ENCODE measurements at places on chromosomes 4 and X.

- DNase-seq, result no peak
Measured at GRCh38 chrX:108664701-108665100, 71.7 kb downstream of the IRS4 start.

- no peak for DNase-seq
Measured at GRCh38 chr4:143372093-143372915, 35.6 kb downstream of the GAB1 start.

- DNase-seq, result no peak
Measured at GRCh38 chr4:104531390-104531789, 36.7 kb upstream of the CXXC4 start.

DNA sequence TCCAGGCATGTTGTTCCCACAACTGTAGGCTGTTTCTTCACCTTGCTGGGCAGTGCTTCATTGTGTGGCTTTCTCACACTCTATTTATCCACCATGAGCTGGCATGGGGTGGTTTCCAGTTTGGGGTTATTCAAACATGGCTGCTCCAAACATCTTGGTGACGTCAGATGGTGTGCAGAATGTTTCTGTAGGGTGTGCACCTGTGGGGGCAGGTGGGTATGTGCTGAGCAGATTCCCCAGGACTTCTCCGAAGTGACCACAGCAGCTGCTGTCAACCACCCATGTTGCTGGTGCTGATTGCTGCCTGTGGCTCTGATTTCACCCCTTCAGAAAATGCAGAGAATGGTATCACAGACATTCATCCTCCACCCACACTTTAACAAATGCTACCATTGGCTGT lies 5.0 kb upstream of the PSAPL1 start:
- DNase-seq, result no peak

DNA sequence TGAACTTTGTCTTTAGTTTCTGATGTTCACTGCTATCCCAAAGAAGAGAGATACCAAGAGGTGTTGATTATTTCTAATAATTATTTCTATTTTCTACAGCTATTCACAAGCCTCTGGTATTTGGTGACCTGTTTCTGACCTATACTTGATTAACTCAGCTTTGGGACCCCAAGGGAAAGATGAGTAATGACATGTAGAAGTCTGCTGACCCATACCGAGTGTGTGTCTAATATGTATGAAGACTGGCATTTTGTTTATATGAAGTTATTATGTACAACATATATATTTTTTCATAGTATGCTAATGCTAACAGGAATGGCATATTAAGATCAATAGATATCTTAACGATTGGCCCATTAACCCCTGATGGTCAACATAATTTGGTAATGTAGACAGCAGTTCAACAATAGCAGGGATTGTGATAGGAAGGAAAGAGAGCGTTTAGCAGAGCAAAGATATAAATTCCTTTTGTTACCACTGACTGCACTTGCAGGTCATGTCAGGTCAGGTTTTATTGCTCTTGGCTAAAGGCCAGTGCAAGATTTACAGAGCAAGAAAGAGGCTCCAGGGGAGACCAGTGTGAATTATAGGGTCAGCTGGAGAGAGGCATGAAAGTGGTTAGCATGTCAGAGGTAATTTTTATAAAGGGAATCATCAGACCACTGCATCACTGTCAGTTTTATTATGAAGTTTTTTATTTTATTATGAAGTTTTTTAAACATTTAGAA lies 94.7 kb upstream of the DIPK2B start:
- DNase-seq, result no peak

DNA sequence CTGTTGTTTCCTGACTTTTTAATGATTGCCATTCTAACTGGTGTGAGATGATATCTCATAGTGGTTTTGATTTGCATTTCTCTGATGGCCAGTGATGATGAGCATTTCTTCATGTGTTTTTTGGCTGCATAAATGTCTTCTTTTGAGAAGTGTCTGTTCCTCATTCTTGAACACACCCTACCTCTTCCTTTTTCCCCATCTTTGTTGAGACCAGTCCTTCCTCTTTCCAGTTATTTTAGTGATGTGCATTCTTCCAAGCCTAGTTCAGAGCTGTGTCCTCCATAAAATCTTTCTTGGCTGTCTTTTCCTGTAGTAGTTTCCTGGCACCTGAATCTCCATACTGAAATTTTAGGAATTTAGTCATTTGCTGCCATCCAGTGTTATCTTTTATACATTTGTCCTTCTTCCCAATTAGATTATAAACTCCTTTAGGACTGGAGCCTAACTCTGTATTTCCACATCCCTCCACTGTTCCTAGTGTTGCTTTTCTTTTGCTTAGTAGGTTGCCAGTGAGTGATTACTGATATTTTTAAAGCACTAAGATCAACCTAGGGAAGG lies 11.4 kb downstream of the FHIP1A start:
- DNase-seq, result no peak

DNA sequence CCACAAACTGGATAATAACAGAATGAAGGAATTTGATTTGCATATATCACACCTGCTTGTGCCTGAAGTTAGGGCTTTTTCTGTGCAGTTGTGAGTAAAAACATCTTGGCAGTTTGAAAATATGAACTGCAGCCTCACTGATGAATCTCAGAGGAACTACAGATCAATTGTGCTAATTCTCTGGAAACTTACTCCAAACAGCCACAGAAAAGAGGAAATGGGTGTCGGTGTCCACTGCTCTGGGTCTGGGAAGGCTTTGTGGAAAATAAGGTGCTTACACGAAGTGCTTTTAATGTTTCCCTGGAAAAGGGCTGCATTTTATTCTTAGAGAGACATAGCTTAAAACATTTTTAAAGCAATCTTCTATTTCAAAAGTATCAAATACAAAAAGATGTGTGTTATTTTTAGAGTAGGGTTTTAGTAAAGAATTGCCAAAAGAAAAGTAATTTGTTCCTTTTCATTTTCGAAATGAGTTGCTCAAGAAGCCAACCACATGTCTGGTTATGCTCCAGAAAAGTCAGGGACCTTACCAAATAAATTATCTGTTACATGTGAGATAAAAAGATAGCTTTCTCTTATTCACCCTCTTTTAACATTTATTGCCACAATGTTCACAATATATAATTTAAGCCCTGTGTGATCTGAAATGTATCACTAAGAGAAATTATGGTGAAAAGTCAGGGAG lies 240.1 kb downstream of the FRAS1 start:
- no peak for DNase-seq

- DNase-seq, result no peak
Measured at GRCh38 chrX:18582910-18583493, 88.9 kb downstream of the RS1 start.

DNA sequence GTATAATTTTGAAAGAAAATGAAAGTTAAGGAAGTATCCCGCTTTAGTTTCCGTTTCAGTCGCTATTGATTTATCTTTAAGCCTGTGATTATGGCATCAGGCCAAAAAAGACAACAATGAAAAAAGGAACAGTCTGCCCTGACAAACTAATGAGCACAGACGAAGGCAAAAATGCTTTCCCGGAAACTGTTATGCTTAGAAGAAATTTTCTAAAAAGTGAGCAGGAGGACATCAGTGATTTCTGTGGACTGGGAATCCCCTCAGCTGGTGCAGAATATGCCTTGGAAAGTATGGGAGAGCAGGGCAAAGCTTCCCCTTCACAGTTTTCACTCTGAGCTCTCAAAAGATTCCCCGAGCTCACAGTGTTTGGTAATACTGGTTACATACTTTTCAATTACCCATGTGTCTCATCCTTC lies 5.1 kb upstream of the CXCL10 start:
- no peak for DNase-seq

- no peak for DNase-seq
Measured at GRCh38 chr4:162683659-162684370, 482.9 kb downstream of the NAF1 start.

GRCh38 chr4:67160394-67160793 lies 384.9 kb downstream of the CENPC start:
- no peak for DNase-seq

GRCh38 chrX:129239371-129239770 lies 283.9 kb downstream of the SMARCA1 start:
- no peak for DNase-seq

- DNase-seq, result no peak
Measured at GRCh38 chr4:61211781-61212180, 11.7 kb downstream of the ADGRL3 start.

DNA sequence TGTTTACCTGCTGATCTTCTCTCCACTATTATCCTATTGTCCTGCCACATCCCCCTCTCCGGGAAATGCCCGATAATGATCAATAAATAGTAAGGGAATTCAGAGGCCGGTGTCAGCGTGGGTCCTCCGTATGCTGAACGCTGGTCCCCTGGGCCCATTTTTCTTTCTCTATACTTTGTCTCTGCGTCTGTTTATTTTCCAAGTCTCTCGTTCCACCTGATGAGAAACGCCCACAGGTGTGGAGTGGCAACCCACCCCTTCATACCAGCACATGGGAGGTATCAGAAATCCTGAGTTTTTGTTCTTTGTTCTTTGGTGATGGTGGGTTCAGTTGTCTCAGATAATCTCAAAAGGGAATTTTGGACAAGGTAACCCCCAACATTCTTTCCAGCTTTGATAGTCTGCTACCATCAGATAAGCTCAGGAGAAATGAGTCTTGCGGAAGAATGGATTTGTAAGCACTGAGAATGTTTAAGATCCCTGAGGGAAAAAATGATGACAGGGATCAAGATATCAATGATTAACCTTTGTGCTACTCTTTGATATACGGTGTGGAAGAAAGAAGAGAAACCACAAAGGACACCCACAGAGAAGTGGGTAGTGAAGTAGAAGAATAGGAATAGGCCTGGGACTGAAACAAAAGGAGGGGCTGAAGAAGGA lies 117.9 kb downstream of the CEP44 start:
- no peak for DNase-seq

DNA sequence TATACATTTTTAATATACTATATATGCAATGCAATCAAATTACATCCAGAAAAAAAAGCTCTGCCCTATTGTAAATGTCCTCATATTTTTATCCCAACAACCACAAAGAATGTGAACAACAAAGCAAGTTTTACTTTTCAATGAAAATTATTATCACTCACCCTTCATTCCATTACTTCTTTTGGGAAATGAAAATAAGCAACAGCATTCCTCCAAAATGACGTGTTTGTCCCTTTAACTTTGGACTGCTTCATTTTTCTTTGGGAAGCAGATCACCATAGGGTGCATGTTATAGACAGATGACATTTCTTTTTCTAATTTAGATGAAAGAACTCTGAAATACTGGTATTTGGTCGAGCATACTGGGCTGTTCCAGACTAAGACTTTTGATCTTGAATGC lies 667.1 kb upstream of the BOD1L1 start:
- no peak for DNase-seq

GRCh38 chr4:91935217-91935616 lies 368.5 kb upstream of the GRID2 start:
- no peak for DNase-seq

- DNase-seq, result no peak
Measured at GRCh38 chr4:139083607-139083955, 68.0 kb downstream of the NOCT start.

DNA sequence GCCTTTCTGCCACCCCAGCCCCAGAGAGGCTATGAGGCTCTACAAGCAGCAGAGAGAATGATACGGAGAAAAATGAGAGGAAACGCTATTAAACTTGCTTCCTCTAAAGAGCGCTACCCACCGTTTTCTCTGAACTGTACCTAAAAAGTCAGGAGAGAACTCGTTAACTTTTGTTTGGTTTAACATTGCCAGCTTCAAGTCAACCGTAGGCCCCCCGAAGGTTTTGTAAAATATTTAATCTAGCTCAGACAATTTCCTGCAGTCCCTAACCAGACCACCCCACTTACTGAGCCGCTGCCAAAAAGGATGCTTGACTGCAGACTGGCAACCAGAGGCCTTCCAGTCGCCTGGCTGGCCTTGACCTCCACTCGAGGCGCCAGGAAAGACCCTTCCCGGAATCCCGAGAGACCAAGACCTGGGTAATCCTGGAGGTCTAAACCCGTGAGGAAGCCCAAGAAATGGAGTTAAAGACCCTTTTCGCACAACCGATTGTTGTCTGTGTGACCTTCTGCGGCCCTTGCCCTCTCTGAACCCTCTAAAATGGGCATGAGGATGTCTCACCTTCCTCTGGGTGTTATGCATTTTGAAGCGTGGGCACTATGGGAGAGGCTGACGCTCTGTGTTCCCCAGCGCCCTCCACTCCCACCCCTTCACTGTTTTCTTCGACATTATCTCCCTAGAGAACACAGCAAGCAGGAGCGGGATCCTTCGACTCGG lies 86.3 kb downstream of the BCOR start:
- no peak for DNase-seq

- DNase-seq, result no peak
Measured at GRCh38 chrX:108468486-108468885, 28.8 kb downstream of the COL4A5 start.

DNA sequence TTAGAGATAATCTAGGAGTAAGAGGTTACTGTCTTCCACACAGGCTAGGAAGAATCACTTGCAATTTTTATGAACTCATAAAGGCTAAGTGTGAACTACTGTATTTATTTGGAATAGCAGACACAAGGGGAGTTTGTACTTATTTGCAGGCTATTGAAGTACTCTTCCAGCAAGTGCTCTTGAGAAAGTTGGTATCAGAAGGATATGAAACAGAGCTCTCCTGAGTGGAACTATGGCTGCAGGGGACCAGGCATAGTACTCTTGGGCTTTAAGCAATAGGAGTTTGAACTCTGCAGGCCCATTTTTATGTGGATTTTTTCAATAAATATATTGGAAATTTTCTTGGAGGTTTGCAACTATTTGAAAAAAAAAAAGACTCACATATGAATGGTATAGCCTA lies 756.3 kb upstream of the ATOH1 start:
- no peak for DNase-seq

- no peak for DNase-seq
Measured at GRCh38 chr4:109075621-109076020, 226.8 kb downstream of the COL25A1 start.

DNA sequence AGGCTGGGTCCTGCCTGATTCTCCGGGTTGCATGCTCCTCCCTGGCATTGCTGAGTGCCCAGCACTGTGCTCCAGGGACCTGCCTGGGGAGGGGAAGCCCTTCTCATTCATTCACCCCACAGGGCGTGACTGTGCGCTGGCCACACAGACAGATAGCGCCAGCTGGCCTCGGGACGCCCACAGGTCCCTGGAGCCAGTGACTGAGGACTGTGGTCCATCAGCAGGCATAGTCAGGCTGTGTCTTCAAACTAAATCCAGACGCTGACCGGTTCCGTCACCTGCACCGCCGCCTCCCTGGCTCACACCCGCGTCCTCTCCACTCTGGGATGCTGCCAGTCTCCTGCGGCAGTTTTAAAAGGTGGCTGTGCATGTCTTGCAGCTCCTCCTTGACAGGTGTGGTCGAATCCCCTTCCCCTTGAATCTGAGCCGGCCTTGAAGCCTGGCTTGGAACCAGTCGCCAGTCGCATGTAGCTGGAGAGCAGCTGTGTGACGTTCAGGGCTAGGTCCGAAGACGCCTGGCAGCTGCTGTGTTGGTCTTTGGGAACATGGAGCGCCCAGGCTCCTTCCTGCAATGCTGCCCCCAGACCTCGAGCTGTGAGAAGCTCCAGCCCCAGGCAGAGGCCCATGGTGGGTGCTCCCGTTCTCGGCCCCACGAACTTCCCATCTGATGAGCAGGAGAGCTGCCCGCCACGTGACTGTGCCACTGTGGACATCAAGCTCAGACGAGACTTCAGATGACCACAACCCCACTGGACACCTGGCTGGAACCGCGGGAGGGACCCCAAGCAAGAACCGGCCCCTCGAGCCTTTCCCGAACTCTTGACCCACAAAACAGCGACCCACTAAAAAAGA lies 94.1 kb downstream of the ADRA2C start:
- DNase-seq, result no peak

GRCh38 chr4:86302830-86303229 lies 57.0 kb downstream of the MAPK10 start:
- no peak for DNase-seq

- no peak for DNase-seq
Measured at GRCh38 chr4:102362922-102363432, 17.7 kb upstream of the SLC39A8 start.

- DNase-seq, result no peak
Measured at GRCh38 chrX:111822191-111822590, 53.8 kb upstream of the TRPC5OS start.

- no peak for DNase-seq
Measured at GRCh38 chrX:39507034-39507433, 590.7 kb downstream of the BCOR start.

All from GOT3 (cell line).